ENCODE measurements at places on chromosomes 12 and 14. TPM values are rescaled to one million over a fixed set of nuclear protein-coding genes. Genes with fewer than 3 reads are reported as not detected.
A peak's percentile ranks its signal among the peaks of the same experiment; 100 is the strongest.

The FGF23 gene
- not detected for total RNA-seq

- H3K4me3 ChIP-seq = no peak overlapping the region
- no peak for DNase-seq
- peaks cover 15% of the 10 kb centered on the region for H3K4me1 ChIP-seq
- H3K27me3 ChIP-seq = no peaks in the 10 kb centered on the region
- no peaks in the 10 kb centered on the region for H3K36me3 ChIP-seq
Measured at GRCh38 chr14:51533160-51533559, 118.5 kb upstream of the FRMD6 start.

DNA sequence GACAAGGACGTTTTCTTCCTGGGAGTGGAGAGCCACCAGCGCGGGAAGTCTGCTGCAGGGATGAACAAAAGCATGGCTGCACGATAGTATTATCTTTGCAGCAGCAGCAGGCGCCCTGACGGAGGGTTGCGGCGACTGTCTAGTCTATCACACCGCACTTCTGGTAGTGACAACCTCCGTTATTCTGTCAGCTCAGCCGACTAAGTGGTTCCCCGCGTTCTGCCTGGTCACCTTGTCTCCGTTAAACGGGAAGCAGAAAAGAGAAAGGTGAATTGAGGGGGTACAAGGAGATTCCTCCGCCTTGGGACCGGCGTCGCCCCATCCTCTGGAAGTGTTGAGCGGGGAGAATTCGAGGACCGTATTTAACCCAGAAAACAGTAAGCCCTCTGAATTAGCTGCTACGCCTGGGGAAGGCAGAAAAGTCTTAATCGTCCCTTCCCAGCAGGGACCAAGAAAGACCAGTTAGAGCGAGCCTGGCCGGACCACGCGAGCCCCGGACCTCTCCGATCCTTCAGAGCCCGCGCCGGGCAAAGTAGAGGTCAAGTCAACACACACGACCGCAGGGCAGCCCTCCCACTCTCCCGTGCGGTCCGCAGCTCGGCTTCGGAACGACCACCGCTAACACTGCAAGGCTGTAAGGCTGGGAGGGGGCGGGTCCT is 536 bp upstream of the DAAM1 start:
- peak overlapping the region; percentile 98 for H3K27ac ChIP-seq
- H3K4me1 ChIP-seq = peaks cover 17% of the 10 kb centered on the region
- no peaks in the 10 kb centered on the region for H3K36me3 ChIP-seq
- H3K27me3 ChIP-seq = no peaks in the 10 kb centered on the region
- H3K4me3 ChIP-seq = peak overlapping the region; percentile 72

GRCh38 chr12:66541426-66541825 is 137.4 kb downstream of the GRIP1 start:
- DNase-seq = no peak
- H3K27ac ChIP-seq = no peak overlapping the region
- no peaks in the 10 kb centered on the region for H3K36me3 ChIP-seq
- no peak overlapping the region for H3K4me3 ChIP-seq

- no peaks in the 10 kb centered on the region for H3K4me1 ChIP-seq
- no peak overlapping the region for H3K27ac ChIP-seq
- H3K27me3 ChIP-seq = no peaks in the 10 kb centered on the region
- no peak overlapping the region for H3K4me3 ChIP-seq
- H3K36me3 ChIP-seq = no peaks in the 10 kb centered on the region
Measured at GRCh38 chr14:104144453-104144790, 6.0 kb downstream of the KIF26A start.
